ENCODE measurements at places on chromosomes 2 and 18.

DNA sequence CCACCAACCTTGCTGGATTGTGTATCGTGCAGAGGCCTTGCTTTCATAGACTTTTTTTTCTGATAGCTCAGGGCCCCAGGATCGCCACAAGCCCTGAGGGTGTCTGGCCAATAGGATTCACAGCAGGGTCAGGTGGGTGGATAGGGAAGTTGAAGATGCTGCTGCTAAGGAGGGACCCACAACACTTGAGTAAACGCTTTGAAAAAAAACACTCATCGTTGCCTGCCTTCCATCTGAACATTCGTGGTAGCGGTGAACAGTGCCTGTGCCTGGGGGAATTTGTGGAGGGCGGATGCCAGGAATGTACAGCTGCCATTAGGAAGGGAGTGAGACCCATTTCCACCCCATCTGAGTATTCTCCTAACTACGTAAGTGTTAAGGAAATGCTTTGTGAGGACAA is 104.6 kb upstream of the TPO start:
- DNase-seq = no peak

GRCh38 chr2:220221992-220222391 is 594.6 kb downstream of the SLC4A3 start:
- DNase-seq = no peak

DNA sequence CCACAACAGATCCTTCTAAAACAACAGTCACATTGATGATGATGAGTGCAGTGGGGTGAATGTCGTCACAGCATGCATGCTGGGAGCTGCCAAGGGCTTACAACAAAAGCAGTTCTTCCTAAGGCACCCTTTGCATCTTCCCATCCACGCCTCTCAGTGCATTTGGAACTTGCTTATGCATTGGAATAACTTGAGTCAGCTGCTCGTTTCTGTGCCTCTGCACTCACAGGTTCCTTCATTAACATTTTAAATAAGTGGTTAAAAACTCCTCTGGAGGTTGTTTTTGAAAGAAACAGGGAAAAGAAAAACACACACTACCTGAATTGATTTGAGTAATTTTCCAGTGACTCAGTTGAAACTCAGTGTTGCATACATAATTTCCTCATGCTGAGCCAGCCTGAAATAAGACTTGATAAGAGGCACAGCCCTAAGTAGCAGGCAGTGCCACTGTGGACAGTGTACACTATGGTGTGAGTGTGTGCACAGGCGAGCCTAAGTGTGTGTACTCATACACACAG is 46.8 kb upstream of the TRIM43B start:
- DNase-seq = no peak

GRCh38 chr2:135603543-135603942 is 72.3 kb downstream of the R3HDM1 start:
- DNase-seq = no peak

DNA sequence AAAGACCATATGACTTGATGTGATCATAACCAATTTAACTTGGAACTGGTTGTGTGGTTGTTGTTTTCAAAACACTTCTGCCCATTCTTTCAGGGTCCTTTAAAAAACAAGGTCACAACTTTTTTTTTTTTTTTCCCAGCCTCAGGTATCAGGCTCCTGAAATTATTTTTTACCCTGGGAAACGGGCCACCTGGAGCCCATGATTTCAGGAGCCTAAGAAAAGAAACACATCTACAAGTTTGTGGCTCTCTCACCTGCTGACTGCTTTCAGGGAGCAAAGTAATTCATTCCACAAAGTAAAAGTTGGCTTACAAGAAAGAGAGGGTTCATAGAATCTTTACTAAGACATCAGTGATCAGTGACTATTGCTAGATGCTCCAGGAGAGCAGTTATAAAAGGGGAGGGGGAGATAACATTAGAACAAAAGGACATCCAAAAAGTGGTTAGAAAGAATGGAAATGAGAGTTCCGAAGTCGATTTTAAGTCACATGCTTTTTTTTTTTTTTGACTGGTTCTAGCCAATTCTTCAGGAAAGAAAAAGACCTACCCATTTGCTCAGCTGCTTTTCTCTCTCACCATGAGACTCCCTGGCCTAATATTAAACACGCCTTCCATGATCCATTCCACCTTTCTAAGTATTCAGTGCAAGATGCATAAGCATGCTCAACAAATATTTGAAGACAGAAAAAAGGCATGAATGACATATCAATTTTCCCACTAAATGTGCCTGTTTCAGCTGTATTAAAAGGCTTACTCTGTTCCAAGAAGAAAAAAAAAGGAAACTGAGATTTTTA is 267.3 kb downstream of the LRATD1 start:
- DNase-seq = no peak

GRCh38 chr2:144468823-144469595 is 50.9 kb downstream of the ZEB2 start:
- no peak for DNase-seq

GRCh38 chr2:215136669-215137328 is 1.6 kb downstream of the ABCA12 start:
- no peak for DNase-seq

DNA sequence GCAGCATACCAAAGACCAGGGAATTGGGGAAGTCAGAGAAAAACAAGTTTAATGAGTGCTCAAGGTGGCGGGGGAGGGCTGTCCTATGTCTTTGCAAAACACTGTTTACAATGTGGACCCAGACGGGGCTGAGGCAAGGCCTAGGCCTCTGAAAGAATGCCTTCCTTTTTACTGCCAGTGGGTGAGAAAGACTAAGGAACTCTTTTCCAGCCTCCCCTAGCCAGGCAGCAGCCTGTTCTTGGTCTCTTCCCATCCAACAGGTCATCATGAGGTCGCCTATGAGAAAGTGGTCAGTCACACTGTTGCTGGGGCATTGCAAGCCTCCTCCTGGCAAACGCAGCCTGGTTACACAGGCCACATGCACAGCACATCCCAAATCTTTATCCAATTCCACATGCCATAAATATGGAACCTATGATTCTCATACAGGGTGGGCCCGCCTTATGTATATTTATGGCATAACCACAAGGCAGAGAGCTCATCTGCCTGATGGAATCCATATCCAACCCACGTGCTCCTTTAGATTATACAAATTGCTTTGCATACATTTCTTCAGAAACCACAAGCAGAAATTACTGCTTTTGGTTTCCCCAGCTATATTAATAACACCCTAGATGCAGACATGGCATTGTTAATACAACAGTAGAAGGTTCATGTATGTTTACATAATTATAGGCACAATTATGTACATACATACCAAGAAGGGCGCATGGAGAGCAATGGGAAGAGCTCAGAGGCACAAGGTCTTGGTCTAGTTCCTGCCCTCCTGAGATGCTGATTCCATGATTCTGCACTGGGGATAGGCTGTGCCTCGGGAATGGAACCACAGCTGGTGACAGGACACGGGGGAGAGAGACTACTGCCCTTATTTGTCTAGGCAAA is 48.6 kb downstream of the NRP2 start:
- no peak for DNase-seq

DNA sequence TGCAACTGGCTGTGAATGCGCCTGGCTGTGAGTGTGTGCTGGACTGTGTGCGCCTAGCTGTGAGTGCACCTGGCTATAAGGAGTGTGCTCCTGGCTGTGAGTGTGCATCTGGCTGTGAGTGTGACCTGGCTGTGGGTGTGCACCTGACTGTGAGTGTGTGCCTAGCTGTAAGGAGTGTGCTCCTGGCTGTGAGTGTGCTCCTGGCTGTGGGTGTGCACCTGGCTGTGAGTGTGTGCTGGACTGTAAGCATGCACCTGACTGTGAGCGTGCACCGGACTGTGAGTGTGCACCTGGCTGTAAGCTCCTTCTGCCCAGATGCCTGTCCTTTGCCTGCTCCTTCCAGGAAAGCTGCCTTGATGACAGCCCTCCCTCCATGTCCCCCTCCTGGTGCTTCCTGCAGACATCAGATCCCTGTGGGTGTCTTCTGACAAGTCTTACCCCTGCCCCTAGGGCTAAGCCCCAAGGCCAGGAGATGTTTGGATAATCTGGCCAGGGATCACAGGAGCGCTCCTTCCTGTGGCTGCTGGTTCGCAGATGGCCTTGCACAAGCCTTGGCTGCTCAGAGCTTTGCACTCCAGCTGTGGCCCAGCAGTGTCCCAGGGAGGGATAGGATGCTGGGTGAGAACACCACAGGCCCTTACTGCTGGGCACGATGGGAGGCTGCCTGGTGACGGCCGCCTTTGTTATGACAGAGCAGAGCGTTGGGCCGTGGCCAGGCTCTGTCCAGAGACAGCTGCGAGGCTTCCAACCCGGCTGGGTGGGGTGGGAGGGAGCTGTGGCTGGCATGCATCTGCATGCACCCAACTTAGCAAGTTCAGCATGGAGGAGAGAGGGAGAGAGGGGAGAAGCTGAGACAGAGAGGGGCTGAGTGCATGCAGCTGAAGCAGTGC is 89.9 kb downstream of the GLI2 start:
- no peak for DNase-seq

Data from urothelium cell line (cell line).